ENCODE measurements at places on chromosomes 1 and 21.

GRCh38 chr1:66380452-66381212 lies 153.3 kb upstream of the SGIP1 start:
- peak overlapping the region; percentile 21 for H3K4me3 ChIP-seq
- H3K27ac ChIP-seq: peak overlapping the region; percentile 40
- peak; percentile 53 for DNase-seq
- peaks cover 10% of the 10 kb centered on the region for H3K4me1 ChIP-seq

DNA sequence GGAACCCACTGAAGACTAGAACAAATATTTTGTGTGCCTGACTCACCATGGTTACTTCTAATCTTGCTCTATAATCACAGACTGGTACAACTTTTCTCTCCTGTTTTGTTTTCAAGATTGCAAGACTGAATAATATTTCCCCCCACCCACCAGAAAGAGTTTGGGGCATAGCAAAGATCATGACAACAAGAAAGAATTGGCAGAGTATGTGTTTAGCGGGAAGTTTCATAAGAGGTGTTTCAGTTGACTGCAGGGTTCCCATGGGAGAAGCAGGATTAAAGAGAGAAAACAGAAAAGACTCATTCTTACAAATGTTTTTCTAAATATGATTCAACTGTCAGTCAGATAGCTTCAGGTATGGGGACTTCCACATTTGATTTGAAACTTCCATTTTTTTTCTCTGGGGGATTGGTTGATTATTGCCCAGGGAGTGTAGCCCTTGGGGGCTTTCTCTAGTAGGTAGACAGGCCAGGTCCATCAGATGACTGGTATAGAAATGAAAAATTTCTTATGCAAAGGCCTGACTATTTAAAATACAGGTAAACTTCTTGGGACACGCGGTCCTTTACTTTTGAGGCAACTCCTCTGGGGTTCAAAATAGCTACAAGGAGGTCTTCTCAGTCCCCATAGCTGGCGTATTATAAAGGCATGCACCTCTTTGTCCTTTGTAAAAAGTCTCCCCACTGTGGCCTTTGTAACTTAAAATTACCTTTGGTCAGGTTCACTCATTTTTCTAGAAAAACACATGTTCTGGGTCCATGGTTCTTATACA lies 13.9 kb downstream of the OR14I1 start:
- no peaks in the 10 kb centered on the region for H3K4me1 ChIP-seq
- no peak overlapping the region for H3K27ac ChIP-seq
- no peak for DNase-seq
- H3K27me3 ChIP-seq: no peaks in the 10 kb centered on the region
- no peak overlapping the region for H3K4me3 ChIP-seq

DNA sequence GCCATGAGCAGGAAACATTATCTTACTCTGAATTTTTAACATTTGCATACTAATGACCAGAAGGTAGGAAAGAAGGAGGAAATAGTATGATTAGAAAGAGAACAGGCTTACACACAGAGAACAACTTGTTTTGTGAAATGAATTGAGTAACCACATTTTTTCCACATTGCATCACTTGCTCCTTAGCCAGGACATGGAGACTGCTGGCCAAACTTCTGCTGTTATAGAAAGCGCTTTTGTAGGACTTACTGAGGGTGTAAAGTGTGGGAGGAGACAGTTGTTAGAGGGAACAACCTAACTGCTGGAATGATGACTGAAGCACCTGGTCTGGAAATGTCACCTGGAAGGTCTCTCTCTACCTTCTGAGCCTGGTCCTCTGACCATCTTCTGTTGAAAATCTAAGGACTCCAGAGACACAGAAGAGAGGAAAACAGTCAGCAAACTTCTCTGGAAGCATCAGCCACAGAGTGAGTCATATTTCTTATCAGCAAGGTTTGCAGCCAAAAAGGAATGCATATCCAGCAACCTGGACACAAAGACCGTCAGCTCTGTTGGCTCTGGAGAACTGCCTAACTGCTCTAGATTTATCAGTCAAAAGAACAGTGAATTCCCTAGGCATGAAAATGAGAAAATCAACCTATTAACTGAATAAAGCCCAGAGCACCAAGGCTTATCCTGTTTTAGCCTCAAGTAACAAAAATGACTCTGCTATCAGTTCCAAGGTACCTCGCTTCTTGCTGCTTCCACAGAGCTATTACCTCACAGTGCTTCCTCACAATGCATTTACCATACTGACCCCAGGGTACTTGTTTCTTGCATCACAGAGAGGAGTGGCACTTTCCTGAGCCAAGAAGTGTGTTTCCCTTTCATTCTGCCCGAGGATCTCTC lies 88.0 kb upstream of the SLFNL1 start:
- H3K4me1 ChIP-seq: peaks cover 27% of the 10 kb centered on the region
- peak; percentile 87 for DNase-seq
- peaks cover 8% of the 10 kb centered on the region for H3K36me3 ChIP-seq
- H3K27me3 ChIP-seq: no peaks in the 10 kb centered on the region

GRCh38 chr21:31644643-31645042 lies 14.8 kb upstream of the SOD1 start:
- no peaks in the 10 kb centered on the region for H3K27me3 ChIP-seq
- no peak for DNase-seq
- no peak overlapping the region for H3K4me3 ChIP-seq
- no peaks in the 10 kb centered on the region for H3K36me3 ChIP-seq
- no peaks in the 10 kb centered on the region for H3K4me1 ChIP-seq

DNA sequence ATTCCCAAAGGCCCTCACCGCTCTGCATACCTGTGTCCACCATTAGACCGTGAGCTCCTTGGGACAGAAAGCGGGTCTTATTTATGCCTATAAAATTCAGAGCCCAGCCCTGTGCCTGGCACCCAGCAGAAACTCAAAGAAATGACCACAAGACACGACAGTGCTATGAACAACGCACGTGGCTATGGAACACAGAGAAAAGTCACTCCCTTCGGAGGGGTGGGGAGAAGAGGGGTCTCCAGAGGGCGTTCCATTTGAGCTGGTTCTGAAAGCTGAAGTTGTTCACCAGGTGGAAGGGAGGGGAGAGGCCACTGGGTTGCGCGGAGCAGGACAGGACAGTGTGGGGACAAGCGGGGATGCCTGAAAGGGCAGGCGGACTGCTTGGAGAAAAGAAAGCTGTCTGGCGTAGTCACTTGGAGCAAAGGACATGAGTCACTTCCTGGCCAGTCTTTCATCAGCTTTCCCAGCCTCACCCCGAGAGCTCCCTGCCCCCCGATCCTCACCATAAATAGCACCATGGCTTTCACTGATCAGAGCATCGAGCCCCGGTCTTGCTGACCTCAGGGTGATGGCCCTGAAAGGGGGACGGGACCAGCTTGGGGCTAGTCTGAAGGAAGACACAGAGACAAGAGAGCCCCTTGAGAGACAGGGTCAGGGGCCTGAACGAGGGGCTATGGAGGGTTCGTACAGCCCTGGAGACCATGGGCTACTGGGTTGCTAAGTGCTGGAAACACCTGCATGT lies 28.5 kb downstream of the ECE1 start:
- peak overlapping the region; percentile 98 for H3K27ac ChIP-seq
- peak; percentile 97 for DNase-seq
- peaks cover 7% of the 10 kb centered on the region for H3K36me3 ChIP-seq
- H3K27me3 ChIP-seq: no peaks in the 10 kb centered on the region
- H3K4me3 ChIP-seq: peak overlapping the region; percentile 40

DNA sequence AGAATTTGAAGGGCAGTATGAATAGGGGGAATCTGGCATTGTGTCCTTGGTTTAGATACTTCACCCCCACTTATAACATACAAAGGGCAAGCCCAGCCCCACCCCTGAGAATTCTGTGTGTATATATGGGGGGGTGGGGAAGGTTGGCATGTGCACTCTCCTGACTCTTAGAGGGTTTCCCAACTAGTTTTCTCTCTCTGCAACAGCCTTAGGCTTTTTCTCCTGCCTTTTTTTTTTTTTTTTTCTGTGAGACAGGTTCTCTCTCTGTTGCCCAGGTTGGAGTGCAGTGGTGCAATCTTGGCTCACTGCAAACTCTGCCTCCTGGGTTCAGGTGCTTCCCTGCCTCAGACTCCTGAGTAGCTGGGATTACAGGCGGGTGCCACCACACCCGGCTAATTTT lies 2.9 kb upstream of the ZBED6 start:
- peaks cover 14% of the 10 kb centered on the region for H3K4me1 ChIP-seq
- no peak overlapping the region for H3K4me3 ChIP-seq
- no peak for DNase-seq
- no peak overlapping the region for H3K27ac ChIP-seq

DNA sequence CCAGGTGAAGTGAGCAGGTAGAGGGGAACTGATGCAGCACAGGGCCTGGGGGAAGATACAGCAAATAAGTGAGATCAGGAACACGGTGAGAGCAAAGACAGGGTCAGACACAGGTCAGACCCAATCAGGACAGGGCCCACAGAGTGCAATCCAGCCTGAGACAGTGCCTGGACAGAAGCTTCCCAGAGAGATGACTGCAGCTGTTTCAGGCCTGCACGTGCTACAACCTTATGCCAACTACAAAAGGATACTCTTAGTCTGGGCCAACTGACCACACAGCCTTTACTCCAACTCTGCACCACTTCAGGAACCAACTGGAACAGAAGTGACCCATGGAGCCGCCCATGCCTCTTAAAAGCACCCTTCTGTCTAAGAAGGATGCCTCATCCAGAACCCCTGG lies 228.0 kb downstream of the TOMM20 start:
- H3K4me3 ChIP-seq: no peak overlapping the region
- H3K27ac ChIP-seq: no peak overlapping the region
- no peaks in the 10 kb centered on the region for H3K27me3 ChIP-seq
- no peaks in the 10 kb centered on the region for H3K36me3 ChIP-seq
- DNase-seq: no peak

GRCh38 chr1:231921646-231922345 lies 295.2 kb downstream of the DISC1 start:
- H3K27ac ChIP-seq: no peak overlapping the region
- DNase-seq: no peak
- H3K27me3 ChIP-seq: no peaks in the 10 kb centered on the region
- H3K4me3 ChIP-seq: no peak overlapping the region

- H3K4me3 ChIP-seq: no peak overlapping the region
- no peaks in the 10 kb centered on the region for H3K4me1 ChIP-seq
- no peak overlapping the region for H3K27ac ChIP-seq
Observed at GRCh38 chr1:115865704-115866380, 24.9 kb upstream of the NHLH2 start.

DNA sequence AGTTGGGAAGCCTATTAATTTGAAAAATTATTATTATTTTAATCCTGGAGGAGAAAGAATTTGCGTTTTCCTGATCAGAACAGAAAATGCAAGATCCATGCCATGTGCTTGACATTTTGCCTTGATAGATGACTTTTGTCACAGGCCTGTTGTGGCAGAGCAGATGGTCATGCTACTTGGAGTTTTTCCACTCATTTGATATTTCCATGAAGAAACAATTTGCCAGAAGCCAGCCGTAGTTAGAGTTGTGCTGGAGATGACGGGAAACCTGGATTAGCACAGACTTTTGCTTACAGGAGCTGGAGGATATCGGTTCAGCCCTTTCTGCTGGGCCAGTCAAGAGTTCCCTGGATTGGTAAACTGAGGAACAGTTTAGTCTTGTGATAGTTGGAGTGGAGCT lies 3.2 kb downstream of the RCAN3 start:
- peaks cover 5% of the 10 kb centered on the region for H3K27me3 ChIP-seq
- no peak for DNase-seq
- no peak overlapping the region for H3K4me3 ChIP-seq
- no peaks in the 10 kb centered on the region for H3K36me3 ChIP-seq
- H3K4me1 ChIP-seq: peaks cover 3% of the 10 kb centered on the region

- no peaks in the 10 kb centered on the region for H3K36me3 ChIP-seq
- no peak for DNase-seq
- no peak overlapping the region for H3K27ac ChIP-seq
- H3K4me1 ChIP-seq: peaks cover 1% of the 10 kb centered on the region
- H3K27me3 ChIP-seq: peaks cover 33% of the 10 kb centered on the region
- no peak overlapping the region for H3K4me3 ChIP-seq
Observed at GRCh38 chr1:220694866-220695382, 4.8 kb downstream of the C1orf115 start.

GRCh38 chr1:244286341-244286740 lies 165.4 kb downstream of the ADSS2 start:
- H3K4me1 ChIP-seq: no peaks in the 10 kb centered on the region
- H3K36me3 ChIP-seq: no peaks in the 10 kb centered on the region
- no peak for DNase-seq
- H3K27me3 ChIP-seq: no peaks in the 10 kb centered on the region

- no peaks in the 10 kb centered on the region for H3K36me3 ChIP-seq
- no peak for DNase-seq
- peaks cover 6% of the 10 kb centered on the region for H3K4me1 ChIP-seq
- no peak overlapping the region for H3K4me3 ChIP-seq
Observed at GRCh38 chr1:7335224-7335879, 435.7 kb upstream of the VAMP3 start.

DNA sequence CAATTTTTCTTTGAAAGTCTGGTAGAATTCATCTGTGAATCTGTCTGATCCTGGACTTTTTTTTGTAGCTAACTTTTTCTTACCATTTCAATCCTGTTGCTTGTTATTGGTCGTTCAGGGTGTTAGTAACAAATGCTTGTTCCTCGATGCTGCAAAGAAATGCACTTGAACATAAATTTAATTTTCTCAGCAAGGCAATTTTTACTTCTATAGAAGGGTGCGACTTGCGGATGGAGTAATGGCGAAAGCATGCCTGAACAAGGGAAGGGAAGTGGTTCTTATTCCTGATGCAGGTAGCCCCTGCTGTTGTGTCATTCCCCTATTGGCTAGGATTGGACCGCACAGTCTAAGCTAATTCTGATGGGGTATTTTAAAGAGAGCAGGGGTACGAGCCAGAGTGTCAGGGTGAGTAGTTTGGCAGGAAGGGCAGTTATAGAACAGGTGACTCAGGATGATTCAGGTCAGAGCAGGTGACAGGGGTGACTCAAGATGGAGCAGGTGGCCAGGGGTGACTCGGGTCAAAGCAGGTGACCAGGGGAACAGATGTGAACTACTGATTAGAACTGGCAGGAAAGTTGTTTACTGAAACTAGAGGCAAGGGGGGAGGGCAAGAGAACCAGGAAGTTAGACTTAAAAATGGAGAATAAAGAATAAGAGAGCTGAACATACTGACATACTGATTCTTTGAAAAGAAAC lies 40.5 kb downstream of the SERINC2 start:
- peaks cover 26% of the 10 kb centered on the region for H3K27me3 ChIP-seq
- no peak overlapping the region for H3K4me3 ChIP-seq
- H3K36me3 ChIP-seq: no peaks in the 10 kb centered on the region
- no peak overlapping the region for H3K27ac ChIP-seq
- H3K4me1 ChIP-seq: no peaks in the 10 kb centered on the region
- no peak for DNase-seq

- no peaks in the 10 kb centered on the region for H3K27me3 ChIP-seq
- no peak overlapping the region for H3K27ac ChIP-seq
- H3K36me3 ChIP-seq: no peaks in the 10 kb centered on the region
- no peak overlapping the region for H3K4me3 ChIP-seq
- no peak for DNase-seq
Observed at GRCh38 chr1:29621826-29622435, 385.6 kb downstream of the PTPRU start.

DNA sequence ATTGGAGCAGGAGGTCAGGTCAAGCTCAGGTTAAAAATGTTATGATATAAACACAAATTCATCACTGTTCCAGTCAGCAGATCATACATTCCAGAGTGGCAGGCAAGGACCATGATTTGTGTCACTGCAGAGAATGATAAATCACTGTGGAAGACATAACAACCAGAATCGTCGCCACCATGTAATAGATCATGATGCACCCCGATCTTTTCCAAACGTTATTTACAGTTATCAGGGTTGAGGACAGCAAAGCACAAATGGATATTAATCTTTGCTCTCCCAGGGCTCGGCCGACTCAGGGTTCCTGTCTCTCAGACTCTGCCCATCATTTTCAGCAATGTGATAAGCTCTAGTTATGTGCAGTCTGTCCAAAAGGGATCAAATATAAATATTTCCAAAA lies 122.7 kb downstream of the ZBTB18 start:
- H3K4me3 ChIP-seq: no peak overlapping the region
- H3K36me3 ChIP-seq: no peaks in the 10 kb centered on the region
- DNase-seq: no peak
- H3K4me1 ChIP-seq: no peaks in the 10 kb centered on the region
- H3K27ac ChIP-seq: no peak overlapping the region
- H3K27me3 ChIP-seq: peaks cover 5% of the 10 kb centered on the region
